ENCODE measurements at places on chromosomes 13 and 19.

DNA sequence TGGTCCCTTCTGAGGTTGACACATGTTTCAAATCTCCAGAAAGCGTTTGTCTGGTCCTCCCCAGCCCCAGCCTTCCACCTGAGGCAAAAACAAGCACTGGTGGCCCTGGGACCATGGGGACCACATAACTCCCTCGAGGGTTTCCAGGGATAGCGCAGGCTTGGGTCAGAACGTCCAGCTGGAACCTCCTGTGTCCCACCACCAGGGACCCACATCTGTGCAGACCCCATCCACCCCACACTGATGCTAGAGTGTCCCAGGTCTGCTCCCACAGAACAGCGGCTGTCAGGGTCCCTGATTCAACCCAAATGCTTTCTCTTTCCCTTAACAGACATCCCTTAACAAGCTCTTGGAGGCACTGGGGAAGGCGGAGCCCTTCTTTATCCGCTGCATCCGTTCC, 29.6 kb upstream of the USE1 start:
- DNase-seq: no peak

GRCh38 chr13:50512474-50513299, 330.8 kb downstream of the DLEU7 start:
- DNase-seq: no peak

- no peak for DNase-seq
Measured at GRCh38 chr13:88217372-88217771, 546.2 kb downstream of the SLITRK5 start.

DNA sequence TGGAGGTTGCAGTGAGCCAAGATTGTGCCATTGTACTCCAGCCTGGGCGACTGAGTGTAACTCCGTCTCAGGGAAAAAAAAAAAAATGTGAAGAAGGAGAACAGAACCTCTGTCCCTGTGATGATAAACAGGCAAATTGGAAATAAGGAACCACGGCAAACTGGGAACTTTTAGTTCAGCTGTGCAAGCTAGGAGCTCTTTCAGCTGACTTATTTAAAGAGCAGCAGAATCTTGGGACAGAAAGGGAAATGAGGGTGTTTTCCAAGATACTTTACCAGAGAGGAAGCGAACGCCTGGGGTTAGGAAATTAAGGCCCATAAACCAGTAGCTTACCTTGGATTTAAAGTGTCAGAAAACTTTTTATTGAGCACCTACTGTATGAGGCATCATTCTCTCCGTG, 3.0 kb upstream of the UPF1 start:
- no peak for DNase-seq

GRCh38 chr13:40026174-40026585, 370.7 kb downstream of the COG6 start:
- no peak for DNase-seq

- DNase-seq: no peak
Measured at GRCh38 chr13:45257638-45258333, 56.9 kb upstream of the KCTD4 start.
